ENCODE measurements at places on chromosomes 7 and 10.

DNA sequence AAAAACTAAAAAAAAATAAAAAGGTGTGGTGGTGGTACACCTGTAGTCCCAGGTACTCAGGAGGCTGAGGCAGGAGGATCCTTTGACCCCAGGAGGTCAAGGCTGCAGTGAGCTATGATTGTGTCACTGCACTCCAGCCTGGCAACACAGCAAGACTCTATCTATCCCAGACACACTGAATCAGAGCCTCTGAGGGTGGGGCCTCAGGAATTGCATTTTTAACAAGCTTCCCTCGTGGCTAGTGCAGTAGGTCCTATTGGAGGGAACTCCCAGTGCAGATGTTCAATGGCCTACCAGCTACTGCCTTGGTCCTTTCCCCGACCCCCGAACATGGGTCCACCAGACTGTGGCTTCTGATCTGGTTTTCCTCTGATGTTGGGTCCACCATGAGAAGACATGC lies 14.9 kb downstream of the STRA8 start:
- DNase-seq = no peak

- DNase-seq = no peak
Observed at GRCh38 chr7:90980545-90980944, 283.7 kb upstream of the FZD1 start.

DNA sequence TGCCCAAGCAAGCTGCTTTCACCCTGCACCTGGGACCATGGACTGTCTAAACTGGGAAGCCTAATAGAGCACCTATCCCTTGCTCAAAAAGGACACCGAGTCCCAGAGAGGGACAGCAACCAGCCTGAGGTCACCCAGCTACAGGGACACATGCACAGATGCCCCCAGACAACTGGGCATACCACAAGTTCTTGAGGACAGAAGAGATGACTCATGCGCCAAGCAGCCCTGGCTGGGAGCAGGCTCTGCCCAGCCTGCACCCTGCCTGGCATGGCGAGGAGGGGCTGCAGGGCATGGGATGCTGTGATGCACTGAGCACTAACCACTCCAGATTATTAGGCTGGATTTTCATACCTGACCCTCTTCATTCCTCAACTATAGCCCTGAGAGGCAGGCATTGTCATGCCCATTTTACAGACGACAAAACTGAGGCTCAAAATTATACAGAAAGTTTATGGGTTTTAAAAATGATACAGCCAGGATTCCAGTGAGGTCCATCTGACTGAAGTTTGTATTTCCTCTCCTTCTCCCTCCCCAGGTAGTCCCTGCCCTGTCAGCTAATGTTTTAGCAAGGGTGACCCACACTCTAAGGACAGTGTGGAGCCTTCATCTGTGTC lies 289.3 kb upstream of the ZMIZ1 start:
- no peak for DNase-seq

GRCh38 chr10:123298583-123298982 lies 144.4 kb downstream of the BUB3 start:
- no peak for DNase-seq

- no peak for DNase-seq
Observed at GRCh38 chr10:96743988-96744585, 23.8 kb upstream of the PIK3AP1 start.

GRCh38 chr10:22329150-22329549 lies 8.3 kb downstream of the BMI1 start:
- DNase-seq = no peak

DNA sequence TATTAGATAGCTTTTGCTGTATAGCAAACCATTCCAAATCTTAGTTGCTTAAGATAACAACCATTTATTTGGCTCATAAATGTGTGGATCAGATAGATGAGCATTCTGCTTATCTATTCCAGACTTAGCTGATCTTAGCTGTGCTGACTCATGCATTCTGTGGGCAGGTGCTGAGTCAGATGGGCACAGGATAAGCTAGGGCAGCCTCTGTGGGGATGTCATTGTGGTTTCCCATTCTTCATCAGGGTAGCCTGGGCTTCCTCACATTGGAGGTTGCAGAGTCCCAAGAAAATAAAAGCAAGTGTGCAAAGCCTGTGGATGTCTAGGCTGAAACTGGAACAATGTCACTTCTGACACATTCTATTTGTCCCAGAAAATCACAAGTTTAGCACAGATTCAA lies 917.0 kb downstream of the TYW1 start:
- peak; percentile 32 for DNase-seq

- DNase-seq = no peak
Observed at GRCh38 chr7:156218544-156219306, 406.5 kb upstream of the SHH start.

GRCh38 chr7:35365523-35365922 lies 111.6 kb upstream of the TBX20 start:
- DNase-seq = no peak

DNA sequence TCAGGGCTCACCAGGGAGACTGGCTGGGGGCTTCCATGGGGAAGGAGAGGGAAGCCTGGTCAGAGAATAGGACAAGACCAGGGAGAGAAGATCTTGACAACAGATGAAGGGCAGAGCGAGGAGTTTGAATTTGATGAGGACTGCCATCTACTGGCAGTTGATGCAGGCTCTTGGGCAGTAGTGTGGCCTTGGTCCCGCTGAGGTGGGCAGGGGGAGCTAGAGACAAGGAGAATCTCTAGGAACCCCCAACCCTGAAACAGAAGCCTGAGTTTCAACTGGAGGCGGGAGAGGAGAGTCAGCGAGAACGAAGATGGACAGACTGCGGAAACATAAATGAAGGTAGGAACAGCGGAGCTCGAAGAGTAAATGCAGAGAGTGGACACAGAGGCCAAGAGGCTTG lies 81.0 kb downstream of the PPP1R3C start:
- peak; percentile 16 for DNase-seq

DNA sequence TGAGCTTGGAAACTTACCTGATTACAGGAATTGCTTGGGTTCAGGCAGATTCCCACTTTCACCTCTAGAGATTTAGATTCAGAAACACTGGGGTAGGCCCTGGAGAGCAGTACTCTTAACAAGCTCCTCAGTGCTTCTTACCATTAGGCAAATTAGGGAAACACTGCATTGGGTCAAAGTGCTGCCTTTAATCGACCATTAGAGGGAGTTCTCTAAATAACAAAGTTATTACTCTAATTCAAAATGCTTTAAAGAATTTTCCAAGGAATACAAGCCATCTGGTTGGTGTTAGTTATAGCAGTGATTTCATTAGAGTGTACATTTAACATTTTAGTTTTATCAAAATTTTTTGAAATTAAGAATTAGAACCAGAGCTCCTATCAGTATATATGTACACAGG lies 324.5 kb downstream of the GFRA1 start:
- no peak for DNase-seq

DNA sequence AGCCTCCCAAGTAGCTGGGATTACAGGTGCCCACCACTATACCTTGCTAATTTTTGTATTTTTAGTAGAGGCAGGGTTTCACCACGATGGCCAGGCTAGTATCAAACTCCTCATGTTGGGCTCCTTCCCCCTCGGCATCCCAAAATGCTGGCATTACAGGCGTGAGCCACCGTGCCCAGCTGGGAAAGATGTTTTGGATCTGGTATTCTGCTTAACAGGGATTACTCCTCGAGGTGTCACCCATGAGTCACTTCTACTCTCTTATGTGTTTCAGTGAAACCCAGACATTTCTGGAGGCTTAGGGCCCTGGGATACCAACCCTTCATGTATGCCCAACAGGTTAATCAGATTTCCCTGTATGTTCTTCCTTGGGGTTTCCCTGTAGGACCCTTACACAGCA lies 11.8 kb upstream of the OPN4 start:
- DNase-seq = no peak

DNA sequence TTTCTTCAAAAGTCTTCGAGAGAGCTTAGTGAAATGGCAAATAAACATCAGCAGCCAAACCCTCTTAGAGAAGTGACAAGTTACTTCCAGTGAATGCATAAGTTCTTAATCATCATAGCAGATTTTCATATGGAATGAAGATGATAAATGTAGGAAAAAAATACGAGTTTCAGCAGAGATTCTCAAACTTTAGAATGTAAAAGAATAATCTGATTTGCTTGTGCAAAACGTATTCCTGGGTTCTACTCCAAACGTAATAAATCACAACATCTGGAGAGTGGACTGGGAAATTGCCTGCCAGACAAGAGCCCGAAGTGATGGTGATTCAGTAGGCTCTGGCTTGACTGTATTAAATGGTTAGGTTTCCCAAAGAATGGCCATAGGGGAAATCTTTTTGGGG lies 62.2 kb downstream of the AKR1E2 start:
- DNase-seq = no peak

DNA sequence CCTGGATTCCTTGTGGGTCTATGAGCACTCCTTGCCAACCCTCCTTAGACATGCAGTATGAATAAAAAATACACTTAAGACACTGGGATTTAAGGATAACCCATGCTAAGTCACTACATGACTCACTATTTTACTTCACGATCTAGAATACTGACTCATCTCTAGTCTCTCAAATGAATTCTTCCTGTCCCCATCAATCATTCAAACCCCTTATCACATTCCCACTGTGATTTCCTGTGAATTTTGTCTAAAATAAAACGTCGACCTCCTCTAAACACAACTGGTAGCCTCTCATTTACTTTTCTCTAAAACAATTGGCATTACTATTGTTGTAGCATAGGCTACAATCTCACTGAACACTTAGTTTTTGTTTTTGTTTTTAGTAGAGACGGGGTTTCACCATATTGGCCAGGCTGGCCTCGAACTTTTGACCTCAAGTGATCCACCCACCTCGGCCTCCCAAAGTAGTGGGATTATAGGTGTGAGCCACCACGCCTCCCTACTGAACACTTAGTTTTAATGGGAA lies 3.9 kb upstream of the IQUB start:
- no peak for DNase-seq

DNA sequence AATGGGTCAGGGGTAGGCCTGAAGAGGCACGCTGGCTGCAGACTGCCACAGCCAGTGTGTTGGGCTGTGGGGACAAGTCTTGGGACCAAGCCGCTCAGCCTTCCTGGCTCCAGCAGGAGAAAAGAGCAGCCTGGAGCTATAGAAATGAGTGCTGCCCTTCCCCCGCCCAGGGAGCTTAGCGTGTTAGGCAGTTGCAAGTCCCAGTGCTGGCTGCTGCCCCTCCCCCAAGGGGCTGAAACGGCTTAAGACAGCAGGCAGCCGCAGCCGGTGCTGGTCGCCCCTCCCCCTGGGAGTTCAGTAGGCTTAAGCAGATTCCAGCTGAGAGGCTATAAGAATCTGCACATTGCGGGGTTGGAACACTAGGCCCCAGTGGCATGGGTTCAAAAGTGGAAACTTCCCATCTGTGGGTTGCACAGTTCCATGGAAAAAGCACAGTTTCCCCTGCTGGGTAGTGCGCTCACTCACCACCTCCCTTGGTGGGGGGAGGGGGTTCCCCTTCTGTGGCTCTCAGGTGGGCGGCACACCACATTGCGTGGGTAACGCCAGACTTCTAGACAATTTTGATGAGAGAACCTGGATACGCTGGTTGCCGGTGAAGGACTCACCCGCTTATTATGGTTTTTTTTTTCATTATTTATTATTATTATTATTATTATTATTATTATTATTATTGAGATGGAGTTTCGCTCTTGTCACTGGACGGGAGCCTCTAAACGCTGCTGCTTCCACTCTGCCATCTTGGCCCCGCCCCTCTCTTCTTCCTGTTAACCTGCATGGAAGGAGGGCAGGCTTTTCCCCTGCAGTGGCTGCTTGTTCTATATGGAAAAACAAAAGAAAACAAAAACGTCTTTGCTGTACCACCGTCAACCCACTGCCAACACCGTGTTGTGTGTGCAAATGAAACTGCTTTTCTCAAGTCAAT lies 151.1 kb downstream of the CXCL12 start:
- no peak for DNase-seq

DNA sequence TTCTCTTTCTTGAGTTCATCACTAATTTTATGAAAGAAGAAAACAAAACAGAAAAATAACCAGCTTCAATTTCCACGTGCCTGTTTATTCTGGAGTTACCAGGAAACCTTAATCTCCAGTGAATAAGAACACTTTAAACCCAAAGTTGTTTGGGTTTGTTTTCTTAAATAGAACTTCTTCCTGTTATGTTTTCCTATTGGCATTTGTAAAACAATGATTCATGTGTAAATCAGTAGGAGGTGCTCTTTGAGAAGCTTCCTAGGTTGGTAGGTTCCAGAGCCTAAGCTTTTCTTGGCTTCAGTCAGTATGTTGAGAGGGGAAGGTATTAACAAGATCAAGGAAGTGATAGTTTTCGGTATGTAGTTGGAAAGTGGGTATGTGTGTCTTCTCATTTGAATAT lies 119.0 kb downstream of the BICC1 start:
- DNase-seq = no peak

- DNase-seq = no peak
Observed at GRCh38 chr7:115754226-115754625, 276.3 kb downstream of the TFEC start.

GRCh38 chr7:98168181-98168903 lies 42.9 kb upstream of the BHLHA15 start:
- peak; percentile 71 for DNase-seq

DNA sequence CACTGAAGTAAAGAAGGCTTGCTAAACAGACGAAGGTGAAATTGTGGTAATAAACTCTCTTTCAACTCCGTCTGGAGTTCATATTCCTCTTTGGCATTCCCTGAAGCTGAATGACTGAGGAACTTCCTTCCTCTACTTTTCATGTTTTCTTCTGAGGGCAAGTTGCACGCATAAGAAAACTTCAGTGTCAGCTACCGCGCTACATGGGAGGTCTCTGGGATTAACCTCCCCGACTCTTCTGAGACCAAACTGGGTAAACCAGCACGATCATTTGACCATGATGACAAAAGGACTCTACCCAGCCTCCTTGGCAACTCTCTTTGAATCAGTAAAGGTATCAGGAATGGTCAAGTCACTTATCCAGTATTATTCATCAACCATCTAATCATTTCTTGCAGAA lies 44.7 kb downstream of the RHOBTB1 start:
- DNase-seq = no peak

GRCh38 chr7:141943846-141944245 lies 2.9 kb downstream of the CLEC5A start:
- DNase-seq = no peak

DNA sequence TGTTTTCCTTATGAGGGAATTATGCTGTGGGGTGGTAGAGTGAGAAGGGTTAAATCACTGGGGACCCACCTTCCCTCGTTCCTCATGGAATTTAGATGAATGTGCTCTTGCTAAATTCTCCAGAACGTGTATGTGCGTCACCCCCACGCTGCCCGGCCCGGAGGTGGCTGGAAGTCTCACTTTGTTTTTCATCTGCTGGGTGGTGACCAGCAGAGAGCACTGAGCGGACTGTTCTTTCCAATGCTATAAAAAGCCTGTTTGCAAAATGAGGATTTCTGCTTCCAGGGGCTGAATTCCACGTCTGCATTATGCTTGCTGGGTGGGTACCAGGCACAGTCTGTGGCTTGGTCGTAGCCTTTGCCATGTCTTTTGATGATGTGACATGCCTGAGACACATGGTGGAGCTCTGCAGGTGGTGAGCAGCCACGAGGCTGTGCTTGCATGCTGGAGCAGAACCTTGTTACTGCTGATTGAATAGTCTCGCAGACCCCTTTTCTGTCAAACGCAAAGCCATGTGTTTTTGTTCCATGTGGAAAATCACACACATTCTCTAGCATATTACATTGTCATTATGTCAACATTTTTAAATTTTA lies 31.9 kb upstream of the INSYN2A start:
- DNase-seq = no peak

All from activated CD4-positive, alpha-beta T cell treated with anti-CD3 and anti-CD28 coated beads, Interleukin-2, Interleukin-6, amounts not matched to agents 100 ng/mL and 50 ng/mL, durations not matched to agents 16 hours and 8 hours (primary cell).